ENCODE measurements at places on chromosomes 6 and 20.

- no peak for DNase-seq
Measured at GRCh38 chr6:22250486-22250885, 46.4 kb downstream of the PRL start.

DNA sequence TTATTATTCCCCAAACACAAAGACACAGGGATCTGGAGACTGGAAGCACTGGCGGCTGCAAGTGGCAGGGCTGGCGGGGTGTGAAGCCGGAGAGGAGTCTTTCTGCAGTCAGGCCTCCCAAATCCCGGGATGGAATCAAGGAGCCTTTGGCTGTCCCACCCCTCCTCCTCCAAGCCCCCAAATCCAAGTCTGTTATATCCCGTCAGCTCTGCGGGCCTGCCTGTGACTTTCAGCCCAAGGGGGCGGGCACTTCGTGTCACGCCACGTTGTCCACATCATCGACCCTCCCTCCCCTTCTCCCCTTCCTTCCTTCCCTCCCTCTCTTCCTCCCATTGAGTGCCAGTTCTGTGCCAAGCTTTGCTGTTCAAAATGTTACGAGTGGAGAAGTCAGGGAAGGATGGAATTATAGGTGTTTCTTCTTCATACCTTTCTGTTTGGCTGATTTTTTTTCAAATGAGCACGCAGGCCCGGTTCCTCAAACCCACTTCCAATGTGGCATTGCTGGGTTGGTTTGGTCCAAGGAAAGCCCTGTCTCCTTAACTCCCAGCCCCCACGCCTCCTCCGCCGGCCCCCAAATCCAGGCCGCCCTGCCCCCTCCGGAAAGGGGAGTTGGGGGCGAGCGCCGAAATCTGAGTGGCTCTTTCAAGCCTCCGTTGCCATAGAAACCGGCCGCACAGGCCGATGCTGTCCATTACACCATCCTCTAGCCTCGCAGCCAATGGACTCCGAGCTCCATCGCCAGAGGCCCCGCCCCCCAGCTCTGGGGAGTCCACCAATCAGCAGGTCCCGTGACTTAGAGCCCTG lies 12.7 kb downstream of the ZCCHC3 start:
- DNase-seq, result peak; percentile 55

DNA sequence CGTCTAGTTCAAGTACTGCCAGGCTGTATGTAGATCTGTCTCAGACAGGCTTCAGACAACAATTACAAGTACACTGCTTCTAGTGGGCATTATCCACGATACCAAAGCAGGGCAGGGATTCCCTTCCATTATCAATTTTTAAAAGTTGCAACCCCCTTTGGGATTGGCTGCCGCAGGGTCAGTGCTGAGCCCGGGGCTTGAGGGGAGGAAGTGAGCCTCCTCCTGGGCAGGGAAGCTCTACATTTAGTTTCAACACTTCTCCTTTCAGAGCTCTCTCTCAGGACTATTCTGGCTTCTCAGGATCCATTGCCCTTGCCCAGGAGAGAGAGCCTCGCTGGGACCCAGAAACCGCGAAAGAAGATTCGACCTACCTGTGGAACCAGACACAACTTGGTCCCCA lies 1.5 kb downstream of the HTR1B start:
- DNase-seq, result no peak

GRCh38 chr6:9810286-9810685 lies 604.6 kb downstream of the TFAP2A start:
- DNase-seq, result no peak

GRCh38 chr6:155561257-155561965 lies 105.8 kb upstream of the NOX3 start:
- no peak for DNase-seq

- no peak for DNase-seq
Measured at GRCh38 chr20:23212464-23212995, 126.4 kb upstream of the CD93 start.

DNA sequence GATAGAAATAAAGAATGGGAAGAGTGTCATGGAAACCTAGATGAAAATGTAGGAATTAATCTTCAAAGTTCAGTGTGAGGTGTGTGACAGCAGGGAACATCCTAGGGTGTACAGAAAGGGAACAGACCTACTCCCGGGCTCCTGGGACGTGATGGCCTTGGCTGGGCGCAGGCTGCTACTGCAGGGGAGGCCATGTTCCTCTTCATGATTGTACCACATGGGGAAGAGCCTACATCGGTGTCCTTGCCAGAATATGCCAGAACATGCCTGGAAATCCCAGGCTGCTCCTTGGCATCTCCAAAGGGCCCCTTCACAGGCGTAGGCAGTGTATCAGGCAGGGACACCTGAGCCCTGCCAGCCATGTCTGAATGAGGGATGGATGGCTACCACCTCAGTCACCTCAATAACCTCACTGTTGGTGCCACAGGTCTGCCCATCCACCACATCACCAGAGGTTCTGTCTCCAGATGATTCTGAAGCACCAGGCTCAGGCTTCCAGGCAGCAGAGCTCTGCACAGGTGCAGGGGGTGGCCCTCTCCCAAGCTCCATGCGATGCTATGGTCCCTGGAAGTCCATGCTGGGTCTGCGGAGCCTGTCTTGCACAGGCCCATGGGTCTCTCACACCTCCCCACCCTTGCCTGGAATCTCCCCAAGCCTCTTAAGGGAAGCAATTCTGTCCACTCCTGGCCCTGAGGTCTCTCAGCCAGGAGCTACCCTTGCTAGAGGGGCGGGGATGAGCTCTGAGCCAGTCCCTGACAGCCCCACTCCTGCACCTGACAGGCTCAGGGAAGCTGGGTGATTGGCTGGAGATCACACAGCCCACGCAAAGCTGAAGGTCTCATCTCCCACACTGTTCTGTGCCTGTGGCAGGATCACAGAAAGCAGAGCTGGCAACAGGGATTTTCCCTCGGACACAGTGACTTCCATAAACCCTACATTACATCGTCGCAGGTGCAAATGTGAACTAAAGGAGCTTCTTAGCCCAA lies 20.2 kb downstream of the RAMACL start:
- DNase-seq, result no peak

GRCh38 chr20:57193094-57193493 lies 73.3 kb downstream of the BMP7 start:
- DNase-seq, result no peak

GRCh38 chr20:7744411-7744810 lies 195.8 kb downstream of the HAO1 start:
- DNase-seq, result no peak

DNA sequence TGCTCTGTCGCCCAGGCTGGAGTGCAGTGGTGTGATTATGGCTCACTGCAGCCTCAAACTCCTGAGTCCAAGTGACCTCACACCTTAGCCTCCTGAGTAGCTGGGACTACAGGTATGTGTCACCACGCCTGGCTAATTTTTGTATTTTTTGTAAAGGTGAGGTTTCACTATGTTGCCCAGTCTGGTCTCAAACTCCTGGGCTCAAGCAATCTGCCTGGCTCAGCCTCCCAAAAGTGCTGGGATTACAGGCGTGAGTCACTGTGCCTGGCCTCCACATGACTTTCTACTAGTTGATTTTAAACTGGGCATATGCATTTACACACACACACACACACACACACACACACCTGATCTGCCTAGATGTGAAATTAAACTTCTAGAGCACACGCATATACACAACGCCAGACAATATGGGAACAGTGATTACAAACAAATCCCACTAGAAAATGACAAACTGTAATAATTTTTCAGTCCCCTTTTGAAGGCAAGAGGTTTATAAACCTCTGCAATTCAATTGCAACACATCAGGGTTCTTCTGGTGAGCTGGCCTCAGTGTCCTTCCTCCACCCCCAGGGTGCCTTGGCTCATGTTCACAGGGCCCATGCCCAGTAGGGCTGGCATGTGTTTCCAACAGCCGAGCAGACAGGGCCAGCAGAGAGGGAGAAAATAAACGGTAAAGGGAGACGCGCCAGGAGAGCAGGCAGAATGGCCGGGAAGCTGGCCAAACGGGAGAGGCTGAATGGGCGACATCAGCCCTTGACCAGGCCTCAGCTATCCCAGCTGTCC lies 31.2 kb downstream of the PARD6B start:
- no peak for DNase-seq

DNA sequence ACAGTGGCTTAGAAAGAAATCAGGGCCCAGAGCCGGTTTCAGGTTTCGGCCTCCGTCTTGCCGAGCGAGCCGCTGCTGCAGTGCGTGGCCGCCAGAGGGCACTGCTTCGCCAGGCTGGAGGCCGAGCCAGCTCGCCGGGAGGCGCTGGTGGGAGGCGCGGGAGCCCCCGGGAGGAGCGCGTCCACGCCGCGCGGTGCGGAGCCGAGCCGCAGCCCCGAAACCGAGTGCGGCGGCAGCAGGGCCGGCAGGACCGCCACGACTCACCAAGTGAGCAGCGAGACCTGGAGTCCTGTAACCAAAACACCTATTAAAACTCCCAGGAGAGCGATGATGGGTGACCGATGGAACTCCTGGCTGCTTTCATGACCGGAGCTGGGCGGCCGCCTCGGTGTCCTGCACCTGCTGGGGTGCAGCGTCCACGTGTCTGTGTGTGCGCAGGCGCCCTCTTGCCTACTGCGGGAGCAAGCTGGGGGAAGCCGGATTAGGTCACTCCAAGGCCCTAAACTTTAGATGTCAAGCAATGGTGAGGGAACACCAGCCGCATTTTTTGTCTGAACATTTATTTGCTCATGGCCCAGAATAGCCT lies 186.9 kb upstream of the UST start:
- DNase-seq, result peak; percentile 53

DNA sequence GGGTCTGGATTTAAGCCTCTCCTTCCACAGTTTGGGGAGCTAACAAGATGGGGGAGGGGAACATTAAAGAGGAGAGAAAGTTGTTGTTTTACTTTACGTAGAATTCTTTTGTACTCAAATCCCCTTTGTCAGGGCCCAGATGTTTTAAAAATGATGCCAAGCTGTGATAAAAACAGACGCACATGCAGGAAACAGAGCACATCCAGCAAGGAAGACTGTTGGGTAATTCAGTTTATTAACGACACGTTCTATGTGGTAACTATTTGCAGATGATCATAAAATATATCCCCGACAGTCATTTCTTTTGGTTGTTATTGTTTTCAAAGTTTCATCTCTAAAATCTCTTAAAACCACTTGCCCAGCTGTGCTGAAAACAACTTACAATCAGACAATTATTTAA lies 307.0 kb upstream of the PRDM1 start:
- no peak for DNase-seq

- DNase-seq, result no peak
Measured at GRCh38 chr20:48723308-48724264, 104.2 kb downstream of the PREX1 start.

Measured in T follicular helper cell (primary cell).